ENCODE measurements at places on chromosomes 1 and 21.

GRCh38 chr1:39238476-39238875, 34.0 kb downstream of the MACF1 start:
- no peak for DNase-seq

DNA sequence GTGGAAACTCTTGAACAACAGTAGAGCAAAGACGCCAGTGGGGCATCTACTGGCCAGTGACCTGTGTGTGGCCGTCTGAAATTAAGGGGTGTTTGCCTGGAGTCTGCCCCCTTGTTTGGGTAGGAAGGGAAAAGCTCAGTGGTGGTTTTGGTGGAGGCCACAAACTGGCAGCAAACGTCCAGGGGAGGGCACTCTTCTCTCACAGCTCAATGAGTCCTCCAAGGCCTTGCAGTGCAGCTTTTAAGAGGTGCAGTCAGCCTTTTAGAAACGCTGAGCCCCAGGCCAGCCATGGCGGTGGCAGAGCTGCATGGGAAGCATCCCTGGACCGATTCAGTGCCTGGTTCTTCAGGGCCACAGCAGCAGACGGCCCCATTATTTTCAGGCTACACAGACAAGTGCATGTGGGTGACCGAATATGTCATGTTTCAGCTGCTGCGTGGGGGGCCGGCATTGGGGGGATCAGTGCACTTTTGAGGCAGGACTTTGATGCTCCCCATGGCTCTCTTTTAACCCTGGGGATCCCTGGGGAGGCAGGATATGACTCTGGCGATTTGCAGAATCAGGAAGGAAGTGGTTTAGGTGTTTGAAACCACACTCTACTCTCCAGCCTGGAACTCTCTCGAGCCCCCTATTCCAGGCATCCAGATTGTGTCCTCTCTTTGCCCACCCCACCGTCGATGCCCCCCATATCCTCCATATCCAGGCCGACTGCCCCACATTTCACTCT, 414.0 kb downstream of the PRDM2 start:
- no peak for DNase-seq

GRCh38 chr21:38993561-38993960, 187.8 kb downstream of the ETS2 start:
- no peak for DNase-seq

GRCh38 chr1:42328916-42329496, 6.0 kb downstream of the FOXJ3 start:
- DNase-seq = no peak

- DNase-seq = no peak
These were observed 534 bp downstream of the C1orf56 start for GRCh38 chr1:151047925-151048644.

GRCh38 chr1:231990388-231990787, 363.8 kb downstream of the DISC1 start:
- DNase-seq = no peak

DNA sequence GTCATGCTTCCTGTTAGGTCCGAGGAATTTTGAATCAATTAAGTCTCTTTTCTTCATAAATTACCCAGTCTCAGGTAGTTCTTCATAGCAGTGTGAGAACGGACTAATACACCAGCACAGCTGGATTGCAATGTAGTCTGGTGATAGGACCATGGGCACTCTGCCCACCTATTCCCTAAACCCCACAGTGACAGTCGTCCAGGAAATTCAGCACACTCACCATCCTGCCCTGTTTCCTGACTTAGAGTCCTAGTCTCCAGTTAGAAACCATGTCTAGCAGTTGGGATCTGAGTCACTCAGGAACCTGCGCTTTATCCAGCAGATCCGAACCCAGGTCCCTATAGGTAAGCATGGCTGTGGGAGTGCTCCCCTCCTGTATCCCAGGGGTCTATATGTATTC, 149.3 kb upstream of the TNR start:
- DNase-seq = no peak

DNA sequence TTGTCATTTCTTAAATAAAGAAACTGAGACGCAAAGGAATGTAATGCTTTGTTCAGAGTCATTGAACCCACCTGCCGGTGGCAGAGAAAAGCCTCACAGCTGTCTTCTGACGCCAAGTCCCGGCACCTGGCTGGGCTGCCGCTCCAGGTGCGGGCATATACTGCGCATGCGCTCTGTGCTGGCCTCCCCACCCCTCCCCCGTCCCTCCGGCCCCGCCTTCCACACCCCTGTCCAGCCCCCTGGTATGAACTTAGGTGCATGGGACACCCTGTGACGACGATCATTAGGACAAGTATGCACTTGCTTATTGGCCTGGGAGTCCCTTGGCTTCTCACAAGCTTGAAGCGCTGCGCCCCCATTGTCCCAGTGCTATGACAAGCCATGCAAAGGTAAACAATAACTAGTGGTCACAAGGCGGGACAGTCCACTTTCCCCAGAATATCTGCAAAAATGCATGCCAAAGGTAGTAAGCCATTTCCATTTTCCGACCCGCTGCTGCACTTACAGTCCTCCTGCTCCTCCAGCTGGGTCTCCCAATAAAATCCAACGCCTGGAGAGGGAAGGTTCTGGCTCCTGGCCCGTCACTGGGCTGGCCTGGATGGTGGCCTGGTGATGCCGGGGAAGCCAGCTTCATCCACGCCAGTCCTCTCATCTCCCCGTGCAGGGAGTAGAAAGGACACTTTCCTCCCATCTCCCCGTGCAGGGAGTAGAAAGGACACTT, 100.4 kb downstream of the PSMG1 start:
- no peak for DNase-seq

GRCh38 chr1:89942825-89943658, 51.9 kb upstream of the ZNF326 start:
- DNase-seq = no peak

DNA sequence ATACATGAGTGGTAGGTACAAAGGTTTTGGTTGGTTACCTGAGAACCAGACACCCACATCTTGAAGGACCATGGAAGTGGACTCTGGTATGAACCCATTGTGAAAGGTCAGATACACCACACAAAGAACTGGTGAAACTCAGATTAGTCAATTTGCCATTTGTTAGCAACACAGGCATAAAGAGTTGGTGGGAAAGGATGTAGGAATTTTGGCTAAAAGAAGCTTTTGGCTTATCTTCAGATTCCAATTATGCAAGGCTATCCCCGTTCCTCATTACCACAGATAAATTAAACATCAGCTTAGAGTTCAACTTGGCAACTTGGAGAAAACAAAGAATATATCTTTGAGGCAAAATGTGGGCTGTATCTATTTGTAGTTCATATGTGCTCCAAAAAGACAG, 87.0 kb upstream of the IRF2BP2 start:
- no peak for DNase-seq

DNA sequence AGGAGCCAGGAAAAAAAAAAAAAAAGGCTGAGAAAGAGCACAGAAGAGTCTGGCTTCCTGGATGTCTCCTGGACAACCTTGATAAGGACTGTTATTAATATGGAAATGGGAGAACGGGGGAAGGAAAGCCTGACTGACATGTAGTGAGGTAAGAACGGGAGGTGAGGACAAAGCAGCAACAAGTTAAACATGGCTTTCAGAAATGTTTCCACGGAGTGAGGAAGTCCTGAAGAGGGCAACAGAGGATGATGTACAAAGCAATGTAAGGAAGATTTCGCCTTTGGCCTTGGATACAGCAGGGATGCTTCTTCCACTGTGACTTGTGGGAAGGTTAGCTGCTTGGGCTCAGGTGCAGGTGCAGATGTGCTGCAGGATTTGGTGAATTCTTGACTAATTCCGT, 11.9 kb upstream of the NIBAN1 start:
- DNase-seq = no peak

- DNase-seq = no peak
These were observed 48.8 kb downstream of the DISP3 start for GRCh38 chr1:11527541-11528452.

- DNase-seq = no peak
These were observed 7.2 kb downstream of the XCL1 start for GRCh38 chr1:168583571-168583970.

DNA sequence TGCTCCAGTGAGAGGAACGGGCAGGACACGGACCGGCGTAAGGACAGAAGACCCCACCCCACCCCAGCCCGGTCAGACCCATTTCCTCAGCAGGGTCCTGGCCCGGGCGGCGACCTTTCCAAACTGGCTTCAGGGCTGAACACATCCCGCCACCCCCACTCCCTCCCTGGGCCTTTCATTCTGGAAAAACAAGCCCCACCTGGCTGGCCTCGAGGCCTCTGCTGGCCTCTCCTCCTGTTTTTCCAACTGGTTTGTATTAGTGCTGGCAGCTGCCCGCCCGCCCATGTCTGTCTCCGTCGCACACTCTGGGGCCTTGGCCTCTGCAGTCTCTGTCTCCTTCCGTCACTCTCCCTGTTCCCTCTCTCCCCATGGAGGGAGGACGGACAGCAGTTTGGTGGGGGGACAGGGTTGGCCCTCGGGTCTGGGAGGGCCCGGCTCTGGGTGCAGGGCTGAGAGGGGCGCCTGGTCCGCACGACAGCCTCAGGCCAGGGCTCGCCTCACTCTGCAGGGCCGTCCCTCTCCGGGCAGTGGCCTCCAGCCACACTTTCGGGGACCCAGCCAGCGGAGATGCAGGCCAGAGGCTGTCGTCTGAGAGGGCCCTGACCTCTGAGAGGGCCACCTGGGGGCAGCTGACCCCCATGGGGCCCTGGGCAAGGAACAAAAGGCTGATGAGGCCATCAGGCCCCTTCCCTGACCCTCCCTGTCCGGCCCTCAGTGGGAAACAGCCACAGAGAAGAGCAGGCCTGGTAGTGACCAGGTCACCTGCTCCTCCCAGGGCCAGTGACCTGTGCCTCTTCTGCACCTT, 1.5 kb upstream of the MXRA8 start:
- no peak for DNase-seq

GRCh38 chr1:156627313-156627880, 8.2 kb downstream of the HAPLN2 start:
- no peak for DNase-seq

- no peak for DNase-seq
These were observed 32.0 kb upstream of the LRP8 start for GRCh38 chr1:53359934-53360276.

- DNase-seq = no peak
These were observed 142.5 kb downstream of the TIAM1 start for GRCh38 chr21:31201548-31201947.

DNA sequence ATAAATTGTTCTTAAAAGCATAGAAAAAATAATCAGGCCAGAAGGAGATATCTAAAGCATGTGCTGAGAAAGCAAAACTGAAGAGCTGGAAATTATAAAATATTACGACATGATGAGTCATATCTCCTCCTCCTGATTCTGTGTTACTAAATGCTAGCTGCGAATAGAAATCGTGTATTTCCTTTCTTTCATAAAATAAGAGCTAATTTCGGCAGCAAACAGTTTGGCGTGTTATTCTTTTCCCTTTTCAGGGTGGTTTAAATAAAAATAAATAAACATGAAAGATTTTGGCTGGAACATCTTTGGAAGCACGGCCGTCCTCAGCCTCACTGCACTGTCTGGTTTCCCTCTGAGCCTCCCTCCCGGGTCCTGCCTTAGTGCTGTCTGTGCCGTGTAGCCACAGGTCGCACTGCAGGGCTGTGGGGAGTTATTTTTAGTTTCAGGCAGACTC, 56.0 kb downstream of the ADARB1 start:
- DNase-seq = no peak

- DNase-seq = no peak
These were observed 157.6 kb downstream of the VAV3 start for GRCh38 chr1:107807405-107807804.

DNA sequence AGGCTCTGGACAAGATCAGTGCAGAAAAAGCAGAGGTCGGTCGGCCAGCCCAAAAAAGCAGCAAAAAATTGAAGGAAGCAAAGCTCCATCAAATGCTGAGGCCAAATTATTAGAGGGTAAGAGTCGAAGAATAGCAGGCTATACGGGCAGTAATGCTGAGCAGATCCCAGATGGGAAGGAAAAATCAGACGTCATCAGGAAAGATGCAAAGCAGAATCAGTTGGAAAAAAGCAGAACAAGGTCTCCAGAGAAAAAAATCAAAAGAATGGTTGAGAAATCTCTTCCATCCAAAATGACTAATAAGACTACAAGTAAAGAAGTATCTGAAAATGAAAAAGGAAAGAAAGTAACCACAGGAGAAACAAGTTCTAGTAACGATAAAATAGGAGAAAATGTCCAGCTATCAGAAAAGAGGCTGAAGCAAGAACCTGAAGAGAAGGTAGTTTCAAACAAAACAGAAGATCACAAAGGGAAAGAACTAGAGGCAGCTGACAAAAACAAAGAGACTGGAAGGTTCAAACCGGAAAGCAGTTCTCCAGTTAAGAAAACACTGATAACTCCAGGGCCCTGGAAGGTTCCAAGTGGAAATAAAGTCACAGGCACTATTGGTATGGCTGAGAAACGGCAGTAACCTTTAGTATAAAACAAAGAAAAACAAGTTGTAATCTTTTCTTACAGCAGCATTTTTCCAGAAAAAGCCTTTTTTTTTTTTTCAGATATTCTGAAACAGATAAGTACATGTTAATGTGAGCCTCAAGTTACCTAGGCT, 75.7 kb downstream of the PHTF1 start:
- no peak for DNase-seq

DNA sequence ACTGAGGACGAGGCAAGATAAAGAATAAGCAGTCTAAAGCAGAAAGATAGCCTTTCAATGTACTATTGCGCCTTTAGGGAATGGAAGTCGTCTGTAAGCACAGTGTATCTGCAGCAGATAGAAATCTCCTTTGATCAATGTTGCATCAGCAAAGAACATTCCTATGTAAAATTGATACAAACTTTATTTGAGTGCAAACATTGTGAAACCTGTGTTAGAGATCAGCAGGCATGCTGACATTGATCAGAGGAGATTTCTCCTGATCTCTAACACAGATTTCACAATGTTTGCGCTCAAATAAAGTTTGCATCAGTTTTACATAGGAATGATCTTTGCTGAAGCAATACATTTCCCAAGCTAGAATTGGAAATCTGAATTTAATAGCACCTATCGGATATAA, 1446.8 kb downstream of the MRPL39 start:
- no peak for DNase-seq

DNA sequence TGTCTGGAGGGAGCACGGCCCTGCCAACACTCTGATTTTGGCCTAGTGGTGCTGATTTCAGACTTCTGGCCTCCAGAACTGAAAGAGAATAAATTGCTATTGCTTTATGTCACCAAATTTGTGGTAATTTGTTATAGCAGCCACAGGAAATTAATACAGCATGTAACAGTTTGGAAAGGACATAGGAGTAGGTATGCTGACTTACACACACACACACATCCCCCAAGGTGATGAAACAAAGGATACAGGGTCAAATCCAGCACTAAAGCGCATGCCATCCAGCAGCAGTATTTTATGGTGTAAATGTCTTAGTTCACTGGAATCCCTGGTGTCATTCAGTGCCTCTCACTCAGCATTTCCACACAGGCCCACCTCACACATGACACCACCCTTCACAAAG, 72.2 kb upstream of the MAN1A2 start:
- DNase-seq = no peak

GRCh38 chr1:245188403-245188802, 33.6 kb downstream of the KIF26B start:
- no peak for DNase-seq

DNA sequence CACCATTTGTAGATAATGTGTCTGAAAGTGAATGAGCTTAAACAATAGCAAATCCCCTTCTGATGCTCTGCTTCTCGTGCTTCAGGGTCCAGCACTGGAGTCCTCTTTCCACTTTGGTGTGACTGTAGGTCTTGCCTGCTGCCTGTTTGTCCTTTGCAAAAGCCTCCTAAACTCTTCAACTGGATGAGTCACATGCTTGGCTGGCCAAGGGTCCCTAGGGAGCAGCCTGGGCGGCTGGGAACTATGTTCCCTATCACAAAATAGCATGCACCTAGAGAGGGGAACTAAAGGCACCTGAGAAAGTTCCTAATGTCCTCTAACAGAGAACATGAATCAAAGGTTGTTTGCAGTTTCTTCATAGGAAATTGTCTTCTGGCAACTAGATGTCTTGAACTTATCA, 607.2 kb upstream of the PLXNA2 start:
- DNase-seq = no peak

GRCh38 chr1:169849346-169850022, 44.2 kb downstream of the SCYL3 start:
- no peak for DNase-seq
